ENCODE measurements at places on chromosomes 2 and 18.

DNA sequence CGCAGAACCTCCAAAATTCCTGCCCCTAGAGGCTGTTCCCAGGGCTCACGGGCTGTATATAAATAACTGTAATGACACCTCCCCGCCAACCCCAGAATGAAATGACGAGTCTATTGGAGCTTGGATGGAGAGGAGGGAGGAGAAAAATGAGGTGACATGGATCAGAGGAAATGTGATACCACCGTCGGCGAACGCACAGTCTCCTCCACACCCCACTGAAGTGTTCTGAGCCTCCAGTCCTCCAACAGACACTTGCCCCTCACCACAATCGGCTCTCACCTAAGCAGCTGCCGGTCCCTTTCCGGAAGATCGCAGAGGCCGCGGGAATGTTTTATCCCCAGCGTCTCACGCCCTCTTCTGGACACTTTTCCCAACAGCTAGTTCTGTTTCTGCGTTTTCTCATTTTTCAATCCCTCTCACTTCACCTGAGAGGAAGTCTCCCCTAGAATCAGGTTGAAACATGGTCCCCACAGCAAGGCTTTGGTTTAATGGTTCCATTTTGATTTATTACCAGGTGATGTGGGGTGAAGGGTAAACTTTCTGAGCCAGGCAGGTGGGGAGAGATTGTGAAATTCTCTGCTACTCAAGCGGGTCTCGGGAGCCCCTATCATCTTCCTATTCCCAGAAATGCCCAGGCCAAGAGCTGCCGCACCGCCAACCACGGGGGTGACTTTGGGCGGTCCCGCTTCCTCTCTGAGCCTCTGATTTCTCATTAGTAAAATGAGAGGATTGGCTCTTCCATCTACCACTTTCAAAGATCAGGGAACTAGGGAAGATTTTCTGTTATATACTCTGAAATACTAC lies 9.1 kb upstream of the MYO5B start:
- no peak for DNase-seq

GRCh38 chr2:67783026-67783425 lies 279.8 kb downstream of the C1D start:
- no peak for DNase-seq

- DNase-seq, result peak; percentile 81
Measured at GRCh38 chr2:61065714-61066709, at the start of gene SANBR. Gene SANBR (plus strand): TSS chr2:61065871. CDS start chr2:61070351, 4,480 bp downstream.

DNA sequence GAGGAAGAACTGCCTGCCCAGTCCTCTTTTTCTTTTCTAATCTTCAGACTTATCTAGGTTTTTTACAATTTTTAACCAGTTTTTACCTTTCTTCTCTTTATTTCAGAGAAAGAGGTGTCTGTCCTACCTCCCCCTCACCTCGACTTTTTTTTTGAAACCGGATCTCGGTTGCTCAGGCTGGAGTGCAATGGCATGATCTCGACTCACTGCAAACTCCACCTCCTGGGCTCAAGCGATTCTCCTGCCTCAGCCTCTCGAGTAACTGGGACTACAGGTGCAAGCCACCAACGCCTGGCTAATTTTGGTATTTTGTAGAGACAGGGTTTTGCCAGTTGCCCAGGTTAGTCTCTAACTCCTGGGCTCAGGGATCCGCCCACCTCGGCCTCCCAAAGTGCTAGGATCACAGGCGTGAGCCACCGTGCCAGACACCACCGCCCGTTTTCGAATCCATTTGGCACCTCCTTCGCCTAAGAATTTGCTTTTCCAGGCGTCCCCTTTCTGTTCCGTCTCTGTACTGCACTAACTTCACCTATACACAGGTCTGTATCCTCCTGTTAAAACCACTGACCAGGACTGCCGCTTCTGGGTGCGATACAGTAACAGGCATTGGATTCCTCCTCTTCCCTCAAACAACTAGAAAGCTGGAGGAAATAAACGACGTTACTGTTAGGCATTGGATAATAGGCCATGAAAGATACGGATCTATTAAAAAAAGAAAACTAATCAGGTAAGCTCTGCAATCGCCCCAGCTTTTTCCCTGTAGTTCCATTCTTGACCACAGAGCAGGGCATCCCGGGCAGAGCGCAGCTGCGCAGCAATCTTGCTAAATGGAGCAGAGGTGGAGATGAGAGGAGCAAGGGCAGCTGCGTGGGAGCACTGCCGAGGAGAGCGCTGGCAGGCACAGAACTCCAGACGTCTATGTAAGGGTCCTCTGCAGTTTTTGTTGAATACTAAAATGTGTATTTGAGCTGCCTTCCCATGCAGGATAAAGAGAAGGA lies 69.9 kb downstream of the ZC3H6 start:
- DNase-seq, result no peak

DNA sequence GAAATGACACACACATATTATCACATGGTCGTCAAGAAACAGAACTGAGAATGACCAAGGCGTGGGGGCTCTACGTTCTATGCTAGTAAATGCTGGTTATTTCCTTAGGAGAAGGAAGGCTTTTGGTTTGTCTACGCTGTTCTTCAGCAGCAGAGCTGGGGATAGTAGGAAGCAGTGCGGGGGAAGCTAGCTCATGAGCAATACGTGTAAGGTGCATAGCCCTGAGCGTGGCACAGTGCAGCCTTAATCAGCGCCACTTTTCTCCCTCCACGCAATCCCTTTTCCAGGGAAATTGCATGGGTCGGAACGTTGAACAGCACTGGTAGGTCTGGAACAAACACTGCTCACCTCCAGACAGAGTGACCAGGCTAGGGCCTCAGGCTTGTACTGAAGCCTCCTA lies 199.6 kb upstream of the FBXO11 start:
- peak; percentile 53 for DNase-seq

GRCh38 chr2:173210270-173211196 lies 134.9 kb downstream of the MAP3K20 start:
- DNase-seq, result peak; percentile 65

- DNase-seq, result no peak
Measured at GRCh38 chr18:66317243-66318090, 286.4 kb downstream of the CDH19 start.

GRCh38 chr2:19711470-19712372 lies 190.1 kb downstream of the TTC32 start:
- peak; percentile 13 for DNase-seq

DNA sequence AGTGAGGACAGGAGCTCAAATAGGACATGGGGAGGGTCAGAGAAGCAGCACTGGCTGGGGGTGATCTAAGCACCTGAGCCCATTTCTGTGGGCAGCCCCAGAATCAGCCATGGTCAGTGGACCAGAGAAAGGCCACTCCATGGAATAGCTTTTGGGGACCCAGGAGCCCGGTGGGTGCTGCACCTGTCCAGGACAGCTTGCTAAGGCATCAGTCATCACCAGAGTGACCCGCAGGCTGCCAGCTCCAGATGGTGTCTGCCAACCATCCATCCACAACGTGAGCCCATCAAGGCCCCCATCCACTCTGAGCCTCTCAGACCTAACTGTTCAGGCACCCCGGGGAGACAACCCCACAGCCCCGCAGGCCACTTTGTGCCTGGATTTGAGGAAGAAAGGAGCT lies 23.6 kb upstream of the COL6A3 start:
- DNase-seq, result no peak

- DNase-seq, result peak; percentile 32
Measured at GRCh38 chr2:9703085-9703678, 72.4 kb upstream of the YWHAQ start.

- DNase-seq, result no peak
Measured at GRCh38 chr18:41959045-41959444, 4.0 kb downstream of the PIK3C3 start.

- no peak for DNase-seq
Measured at GRCh38 chr2:233250985-233251305, 528 bp upstream of the ATG16L1 start.

GRCh38 chr2:206858687-206859329 lies 80.5 kb upstream of the CPO start:
- no peak for DNase-seq

- DNase-seq, result no peak
Measured at GRCh38 chr2:15991231-15991630, 50.9 kb downstream of the MYCN start.

GRCh38 chr2:226669905-226670304 lies 129.7 kb downstream of the IRS1 start:
- DNase-seq, result peak; percentile 82

DNA sequence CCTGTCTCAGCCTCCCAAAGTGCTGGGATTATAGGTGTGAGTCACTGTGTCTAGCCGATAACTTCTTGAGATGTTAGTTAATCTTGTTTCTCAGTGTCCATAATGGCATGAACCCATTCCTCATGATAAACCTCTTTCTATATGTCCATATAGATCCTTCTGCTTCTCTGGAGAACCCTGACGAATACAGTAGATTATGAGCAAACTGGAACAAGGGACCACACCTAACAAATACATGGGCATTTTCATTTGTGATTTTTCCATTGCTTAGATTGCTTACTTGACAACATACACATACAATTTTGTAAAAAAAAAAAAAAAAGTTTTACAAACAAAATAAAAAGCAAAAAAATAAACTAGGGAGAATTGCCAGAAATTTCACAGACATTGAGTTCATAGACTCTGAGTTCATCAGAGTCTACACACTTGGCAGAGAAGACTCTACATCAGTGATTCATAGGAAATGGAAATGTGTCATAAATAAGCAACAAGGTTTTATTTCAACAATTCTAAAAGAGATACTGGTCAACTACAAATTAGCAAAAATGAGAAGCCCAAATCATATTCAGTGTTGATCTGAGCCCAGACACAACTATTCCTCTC lies 96.7 kb downstream of the GALR1 start:
- DNase-seq, result no peak

GRCh38 chr2:26461601-26462023 lies 16.3 kb downstream of the OTOF start:
- no peak for DNase-seq

- DNase-seq, result peak; percentile 70
Measured at GRCh38 chr2:46179037-46179621, 118.1 kb upstream of the EPAS1 start.

DNA sequence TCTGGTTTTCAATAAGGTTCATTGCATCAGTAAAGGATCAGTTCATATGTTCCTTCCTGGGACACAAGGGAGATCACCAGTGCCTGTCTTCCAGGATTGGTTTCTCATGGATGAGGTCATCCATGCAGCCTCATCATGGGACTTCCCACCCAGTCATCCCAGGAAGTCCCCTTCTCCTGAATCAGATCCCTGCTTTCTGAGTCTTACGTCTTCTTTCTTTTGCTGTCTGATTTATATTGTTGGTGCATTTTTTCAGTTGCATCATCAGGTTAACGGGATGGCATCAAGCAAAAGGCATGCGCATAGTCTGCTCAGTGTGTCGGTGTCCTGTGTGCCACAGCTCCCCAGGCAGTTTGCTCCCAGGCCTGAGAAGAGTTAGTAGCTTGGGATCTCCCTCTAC lies 105.9 kb downstream of the SOX11 start:
- no peak for DNase-seq

GRCh38 chr18:8699948-8700347 lies 5.4 kb upstream of the MTCL1 start:
- DNase-seq, result peak; percentile 4

DNA sequence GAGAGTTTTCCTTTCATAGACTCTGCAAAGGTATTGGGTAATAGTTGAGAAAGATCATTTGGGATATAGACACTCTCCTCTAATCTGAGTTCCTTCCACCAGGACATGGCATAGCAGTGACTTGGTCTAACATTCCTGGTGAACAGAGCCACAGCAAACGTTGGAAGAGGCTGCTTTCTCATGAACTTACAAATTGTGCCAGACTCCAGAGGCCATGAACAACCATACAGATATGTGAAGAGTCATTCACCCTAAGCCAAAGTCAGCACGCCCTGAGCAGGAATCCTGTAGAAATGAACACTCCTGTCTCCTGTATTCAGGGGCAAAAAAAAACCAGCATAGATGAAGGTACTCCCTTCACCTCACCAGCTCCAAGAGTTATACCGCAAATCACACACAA lies 152.8 kb downstream of the TMEM18 start:
- no peak for DNase-seq

DNA sequence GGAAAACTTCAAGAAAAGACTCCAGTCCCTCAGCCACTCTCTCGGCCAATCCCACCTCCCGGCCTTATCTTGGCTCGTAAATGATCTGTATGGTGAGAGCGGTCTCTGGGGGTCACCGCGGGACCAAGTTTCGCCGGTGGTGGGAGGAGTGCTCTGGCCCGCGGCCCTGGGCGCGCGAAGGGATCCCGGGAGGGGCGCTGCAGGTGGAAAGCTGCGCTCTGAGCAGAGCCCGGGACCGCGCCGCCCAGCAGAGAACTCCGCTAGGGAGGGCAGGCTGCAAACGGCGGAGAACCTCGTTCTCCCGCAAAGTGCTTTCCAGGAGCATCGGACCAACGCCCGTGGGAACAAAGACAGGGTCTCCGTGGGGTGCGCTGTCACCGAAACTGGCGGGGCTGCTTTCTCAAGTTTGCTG lies 622 bp downstream of the LRP2 start:
- no peak for DNase-seq

DNA sequence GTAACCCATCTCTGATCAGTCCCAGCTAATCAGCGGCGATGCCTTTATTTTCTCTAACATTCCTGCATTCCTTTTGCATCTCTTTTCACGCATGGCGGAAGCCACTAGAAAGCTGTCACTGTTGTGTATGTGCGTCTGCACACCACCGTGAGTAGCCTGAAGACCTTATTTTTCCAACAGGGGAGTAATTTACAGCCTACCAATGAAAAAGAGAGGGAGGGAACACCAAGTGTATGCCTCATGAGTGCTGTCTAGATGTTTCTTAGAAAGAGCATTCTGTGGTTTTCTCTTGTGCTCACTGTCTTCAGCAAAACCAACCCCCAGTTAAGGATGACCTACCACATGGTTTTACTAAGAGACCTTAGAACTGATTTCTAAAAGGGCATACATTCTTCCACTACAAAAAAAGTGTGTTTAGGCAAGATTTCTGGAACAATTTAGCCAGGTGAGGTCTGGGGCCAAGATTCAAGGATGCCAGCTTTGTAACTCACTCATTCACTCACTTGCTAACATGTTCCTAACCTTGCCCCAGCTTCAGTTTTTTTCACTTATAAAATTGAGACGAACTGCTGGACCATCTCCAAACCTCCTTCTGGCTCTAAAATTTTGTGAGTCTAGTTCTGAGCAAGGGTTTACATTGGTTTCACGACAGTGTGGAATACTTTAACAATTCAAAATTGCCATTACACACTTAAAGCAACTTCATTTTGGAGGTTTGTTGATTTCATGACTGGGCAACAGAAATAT lies 51.4 kb downstream of the BCL2 start:
- DNase-seq, result no peak

GRCh38 chr2:159095813-159096212 lies 127.4 kb downstream of the TANC1 start:
- no peak for DNase-seq

- no peak for DNase-seq
Measured at GRCh38 chr18:40984856-40985255, 970.2 kb upstream of the PIK3C3 start.

Measured in MV-4-11 (cell line).